ENCODE measurements at places on chromosomes 7 and 10. TPM values are rescaled to one million over a fixed set of nuclear protein-coding genes. Genes with fewer than 3 reads are reported as not detected.

PLAC9 gene
- total RNA-seq, result not detected

DNA sequence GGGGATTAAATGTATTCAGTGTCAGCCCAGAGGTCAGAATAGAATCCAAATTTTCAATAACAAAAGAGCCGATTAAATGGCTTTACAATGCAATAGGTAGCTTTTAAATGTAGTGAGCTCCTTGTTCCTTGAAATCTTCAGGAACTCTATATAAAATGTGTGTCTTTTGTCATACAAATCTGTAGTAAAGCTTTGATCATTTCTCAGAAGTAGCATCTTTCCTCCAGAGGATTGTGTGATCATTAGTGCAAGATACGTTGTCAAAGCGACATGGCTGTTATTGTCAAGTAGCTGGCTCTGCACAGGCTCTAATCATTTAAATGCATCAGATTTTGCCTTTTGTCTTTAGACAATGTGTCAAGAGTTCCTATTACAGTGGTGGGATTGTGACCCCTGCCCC lies 116.1 kb upstream of the NAMPT start:
- DNase-seq, result no peak

- no peak for DNase-seq
Measured at GRCh38 chr10:23540401-23541030, 101.6 kb downstream of the OTUD1 start.

GRCh38 chr7:155811560-155811894 lies 736 bp downstream of the SHH start:
- DNase-seq, result no peak

- peak; percentile 3 for DNase-seq
Measured at GRCh38 chr7:130595986-130596385, 72.6 kb downstream of the COPG2 start.

DNA sequence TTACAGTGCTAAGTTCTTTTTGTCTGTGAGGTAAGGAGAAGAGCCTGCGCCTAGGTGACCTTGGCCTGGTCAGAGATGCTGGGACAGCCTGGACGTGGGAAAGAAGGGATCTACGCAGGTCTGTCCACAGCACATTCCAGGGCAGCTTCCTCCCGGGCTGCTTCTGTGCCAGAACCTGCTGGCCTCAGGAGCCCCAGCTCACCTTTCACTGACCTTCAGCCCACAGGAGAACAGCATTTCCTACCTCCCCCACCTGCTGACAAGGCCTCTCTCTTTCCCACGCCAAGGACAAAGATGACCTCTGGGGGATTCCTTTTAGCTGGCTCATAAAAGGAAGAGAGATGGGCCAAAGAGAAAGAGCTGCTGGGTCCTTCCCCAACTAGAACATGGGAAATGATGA lies 260.6 kb downstream of the KCNMA1 start:
- DNase-seq, result peak; percentile 72
